ENCODE measurements at places on chromosomes 13 and 19. TPM values are rescaled to one million over a fixed set of nuclear protein-coding genes. Genes with fewer than 3 reads are reported as not detected.

The KANK2 gene
- 14.7 TPM for total RNA-seq

The KIRREL2 gene
- not detected for total RNA-seq

The MBD3L1 gene
- total RNA-seq: not detected

The ZNF575 gene
- under 0.01 TPM for total RNA-seq

The ICAM1 gene
- total RNA-seq: 1.0 TPM

Measured in nasal cavity respiratory epithelium epithelial cell of viscerocranial mucosa (primary cell).